ENCODE measurements at places on chromosomes 3 and 15. TPM values are rescaled to one million over a fixed set of nuclear protein-coding genes. Genes with fewer than 3 reads are reported as not detected.

DNA sequence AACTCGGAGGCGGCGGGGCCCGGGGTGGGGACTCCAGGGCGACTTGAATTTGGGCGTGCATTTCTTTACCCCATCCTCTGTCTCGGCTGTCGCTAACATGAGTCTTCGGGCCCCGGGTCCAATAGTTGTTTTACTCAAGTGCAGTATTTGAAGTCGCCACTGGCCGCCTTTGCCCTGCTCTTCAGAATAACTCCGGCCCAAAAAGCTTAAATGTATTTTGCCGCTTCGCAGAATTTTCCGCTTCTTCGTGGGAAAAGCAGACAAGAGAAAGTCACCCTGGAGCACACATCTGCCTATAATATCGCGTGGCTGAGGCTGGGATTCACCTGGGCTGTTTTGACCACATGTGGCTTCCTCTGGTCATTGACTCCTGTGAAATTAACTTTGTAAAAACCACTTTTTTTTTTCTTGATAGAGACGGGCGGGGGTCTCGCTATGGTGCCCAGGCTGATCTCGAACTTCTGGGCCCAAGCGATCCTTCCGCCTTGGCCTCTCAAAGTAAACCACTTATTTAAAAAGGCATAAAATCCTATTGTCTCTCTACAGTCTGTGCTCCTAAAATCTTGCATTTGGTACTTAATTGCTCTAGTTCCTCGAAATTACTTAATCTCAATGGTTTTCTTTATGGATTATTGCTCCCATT is 676 bp downstream of the CNOT10 start:
- no peak for DNase-seq

- DNase-seq: peak; percentile 42
Observed at GRCh38 chr3:169362301-169362700, 301.2 kb downstream of the MECOM start.

- DNase-seq: no peak
Observed at GRCh38 chr15:79025802-79026201, 64.8 kb downstream of the RASGRF1 start.

DNA sequence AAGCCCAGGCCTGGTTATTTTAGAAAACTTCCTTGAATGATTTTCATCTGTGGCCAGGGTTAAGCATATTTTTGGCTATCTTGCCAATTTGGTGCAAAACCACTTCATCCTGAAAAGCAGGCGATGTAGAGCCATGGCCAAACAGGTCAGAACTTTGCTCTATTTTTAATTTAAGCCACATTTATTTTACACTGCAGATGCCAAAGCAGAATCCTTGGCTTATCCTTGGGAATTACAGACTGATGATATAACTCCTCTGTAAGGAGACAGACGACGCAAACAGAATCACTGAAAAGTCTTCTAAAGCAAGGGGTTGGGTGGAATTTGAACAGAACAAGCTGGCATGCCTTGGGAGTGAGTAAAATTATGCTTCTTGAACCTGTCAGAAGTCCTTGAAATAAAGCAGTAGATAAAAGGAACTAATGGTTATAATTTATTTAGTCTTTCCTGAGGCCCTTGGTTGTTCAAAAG is 121.9 kb downstream of the CHST2 start:
- peak; percentile 34 for DNase-seq

DNA sequence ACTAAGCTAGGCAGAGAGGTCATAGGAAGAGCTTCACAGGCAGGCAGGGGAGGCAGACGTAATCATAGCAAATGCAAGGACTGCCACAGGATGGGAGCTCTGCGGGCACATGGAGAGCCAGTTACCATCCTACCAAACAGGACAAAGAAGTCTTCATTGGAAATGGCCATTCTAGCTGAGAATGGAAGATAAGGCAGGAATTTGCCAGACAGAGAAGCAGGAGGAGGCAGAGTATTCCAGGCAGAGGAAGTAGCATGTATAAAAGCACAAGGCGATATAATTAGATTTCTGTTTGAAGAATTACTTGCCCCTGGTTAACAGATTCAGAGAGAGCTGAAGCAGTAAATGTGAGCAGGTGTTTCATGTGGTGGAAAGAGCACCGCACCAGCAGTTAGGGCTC is 3.5 kb upstream of the SEMA5B start:
- no peak for DNase-seq

GRCh38 chr3:170737498-170738162 is 132.4 kb downstream of the RPL22L1 start:
- DNase-seq: no peak

GRCh38 chr3:135756106-135756668 is 209.3 kb upstream of the PPP2R3A start:
- no peak for DNase-seq

DNA sequence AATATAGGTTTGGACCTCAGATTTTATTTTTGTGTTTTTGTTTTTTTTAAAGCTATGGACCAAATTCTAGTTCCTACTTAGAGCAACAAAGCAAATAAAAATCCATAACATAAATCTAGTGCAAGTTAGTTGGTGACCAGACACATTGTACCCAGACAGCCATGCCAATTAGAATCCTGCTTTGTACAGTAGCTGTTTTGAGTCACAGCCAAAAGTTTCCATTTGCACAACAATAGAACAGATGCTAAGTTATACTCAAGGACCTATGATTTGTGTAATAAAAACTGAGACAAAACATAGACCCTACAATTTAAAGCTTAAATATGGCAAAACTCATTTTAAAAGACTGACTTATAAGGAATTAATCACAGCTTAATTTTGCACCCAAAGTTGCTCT is 513.1 kb upstream of the CBLB start:
- DNase-seq: no peak

DNA sequence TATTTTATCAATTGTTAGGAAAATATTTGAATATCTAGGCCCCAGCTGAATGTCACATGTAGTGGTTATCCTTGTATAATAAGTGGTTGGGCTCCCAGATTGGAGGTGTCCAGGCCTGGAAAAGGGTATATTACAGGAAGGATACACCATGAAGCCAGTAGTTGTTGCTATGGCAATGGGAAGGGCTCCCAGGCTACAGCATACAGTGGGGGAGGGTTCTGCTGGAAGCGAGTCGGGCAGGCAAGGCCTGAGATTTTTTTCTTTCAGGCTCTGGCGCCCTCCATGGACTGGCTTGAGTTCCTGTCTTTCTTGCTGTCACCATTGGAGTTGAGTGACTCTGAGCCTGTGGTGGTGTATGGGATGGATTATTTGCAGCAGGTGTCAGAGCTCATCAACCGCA is 8.9 kb downstream of the ECE2 start:
- peak; percentile 76 for DNase-seq

Gene ZNF502
- total RNA-seq: 7.6 TPM

Gene MAGEL2
- 2.8 TPM for total RNA-seq

DNA sequence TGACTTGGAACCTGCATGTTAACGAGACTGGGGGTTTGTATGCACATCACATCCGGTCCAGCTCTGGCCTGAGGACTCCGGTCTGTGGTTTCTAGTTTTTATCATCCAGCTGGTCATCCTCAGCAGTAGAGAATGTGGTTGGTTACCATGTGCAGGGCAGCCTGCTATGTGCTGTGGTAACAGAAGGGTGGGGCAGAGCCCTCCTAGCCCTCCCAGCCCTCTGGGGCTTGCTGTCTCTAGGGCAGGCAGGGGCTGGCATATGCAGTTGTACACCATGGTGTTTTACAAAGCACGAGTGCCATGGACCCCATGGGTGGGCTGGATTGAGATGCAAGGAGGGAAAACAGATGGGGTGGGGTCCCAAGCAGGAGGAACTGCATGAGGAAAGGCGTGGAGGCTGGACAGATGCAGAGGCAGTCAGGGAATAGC is 70.2 kb downstream of the APBA2 start:
- no peak for DNase-seq

Gene SAMMSON
- 0.12 TPM for total RNA-seq

- no peak for DNase-seq
Observed at GRCh38 chr15:37756407-37756806, 178.0 kb upstream of the TMCO5A start.

Gene HOMER2
- 15.3 TPM for total RNA-seq

DNA sequence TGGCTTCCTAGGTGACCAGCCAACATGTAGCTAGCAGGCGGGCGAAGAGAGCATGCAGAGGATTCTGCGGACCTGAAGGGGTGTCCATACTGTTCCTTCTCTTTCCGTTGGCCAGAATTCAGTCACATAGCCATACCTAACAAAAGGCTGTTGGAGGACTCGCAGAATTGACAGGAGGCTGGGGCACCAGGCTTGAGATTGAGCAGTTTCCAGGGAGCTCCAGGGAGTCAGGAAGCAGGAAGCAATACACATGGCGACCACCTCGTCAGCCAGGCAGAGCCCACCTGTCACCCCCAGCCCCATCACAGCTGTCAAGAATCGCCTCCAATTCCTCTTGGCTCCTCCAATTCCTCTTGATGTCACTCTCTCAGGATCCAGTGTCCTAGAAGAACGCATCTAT is 13.2 kb upstream of the DNAJA4 start:
- no peak for DNase-seq

Gene GHSR
- not detected for total RNA-seq

- no peak for DNase-seq
Observed at GRCh38 chr3:194586836-194587235, 46.4 kb downstream of the TMEM44 start.

GRCh38 chr3:57820479-57820878 is 64.4 kb downstream of the SLMAP start:
- no peak for DNase-seq

GRCh38 chr3:59514865-59515482 is 465.1 kb upstream of the CFAP20DC start:
- DNase-seq: no peak

DNA sequence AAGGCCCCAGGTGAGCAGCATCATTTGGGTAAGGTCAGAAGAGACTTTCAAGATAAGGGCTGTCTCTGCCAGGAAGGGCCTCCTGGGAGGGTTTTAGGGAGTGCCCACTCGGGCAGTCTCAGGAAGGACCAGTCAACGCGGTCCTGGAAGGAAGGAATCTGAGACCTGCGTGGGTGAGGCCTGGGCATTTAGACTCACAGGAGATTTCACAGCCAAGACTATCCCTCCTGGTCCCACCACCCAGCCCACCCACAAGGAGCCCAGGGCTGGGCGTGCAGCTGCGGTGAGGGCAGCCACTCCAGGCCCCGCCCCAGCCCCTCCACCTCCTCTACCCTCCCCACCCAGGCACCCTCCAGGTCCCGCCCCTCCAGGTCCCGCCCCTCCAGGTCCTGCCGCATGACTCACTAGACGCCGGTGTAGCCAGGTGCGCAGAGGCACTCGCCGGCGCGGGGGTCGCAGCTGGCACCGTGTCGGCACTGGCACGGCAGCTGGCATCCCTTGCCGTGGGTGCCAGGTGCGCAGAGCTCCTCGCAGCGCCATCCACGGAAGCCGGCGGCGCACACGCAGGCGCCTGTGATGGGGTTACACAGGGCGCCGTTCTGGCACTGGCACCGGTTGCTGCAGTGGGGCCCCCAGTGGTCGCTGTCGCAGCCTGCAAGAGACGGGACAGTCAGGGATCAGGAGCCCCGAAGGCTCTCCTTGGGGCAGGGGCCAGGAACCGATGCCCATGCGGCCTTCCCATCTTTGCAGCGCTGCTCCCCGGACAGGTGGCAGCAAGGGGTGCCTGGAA is 112.7 kb downstream of the RAB11A start:
- peak; percentile 45 for DNase-seq

DNA sequence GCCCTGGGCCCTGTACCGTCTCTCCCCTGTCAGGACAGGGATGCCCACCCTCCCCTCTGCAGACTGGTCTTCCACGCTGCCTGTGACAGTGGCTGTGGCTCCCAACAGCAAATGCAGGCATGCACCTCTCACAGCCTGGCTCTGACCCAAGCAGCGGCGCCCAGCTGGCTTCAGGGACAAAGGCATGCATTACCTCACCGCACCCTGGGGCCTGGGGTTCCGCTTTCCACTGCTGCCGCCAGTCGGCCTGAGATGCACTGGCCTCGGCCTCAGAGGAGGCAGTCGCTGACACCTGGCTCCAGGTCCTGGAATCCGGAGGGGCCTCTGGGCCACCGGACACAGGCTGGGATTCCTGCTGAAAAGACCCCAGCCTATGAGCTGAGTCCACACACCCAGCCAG is 70.3 kb downstream of the SCN5A start:
- DNase-seq: no peak

- DNase-seq: no peak
Observed at GRCh38 chr15:75170711-75171341, 30.9 kb upstream of the C15orf39 start.

- no peak for DNase-seq
Observed at GRCh38 chr15:76730262-76730661, 174.9 kb downstream of the SCAPER start.

Gene PARP15
- 6.1 TPM for total RNA-seq

GRCh38 chr15:89367485-89368451 is 33.1 kb upstream of the POLG start:
- DNase-seq: peak; percentile 31

Gene AMT
- 9.5 TPM for total RNA-seq

GRCh38 chr3:100027321-100027720 is 87.0 kb downstream of the FILIP1L start:
- no peak for DNase-seq

GRCh38 chr3:59753808-59754450 is 704.1 kb upstream of the CFAP20DC start:
- no peak for DNase-seq

Gene PRSS50
- 0.46 TPM for total RNA-seq

DNA sequence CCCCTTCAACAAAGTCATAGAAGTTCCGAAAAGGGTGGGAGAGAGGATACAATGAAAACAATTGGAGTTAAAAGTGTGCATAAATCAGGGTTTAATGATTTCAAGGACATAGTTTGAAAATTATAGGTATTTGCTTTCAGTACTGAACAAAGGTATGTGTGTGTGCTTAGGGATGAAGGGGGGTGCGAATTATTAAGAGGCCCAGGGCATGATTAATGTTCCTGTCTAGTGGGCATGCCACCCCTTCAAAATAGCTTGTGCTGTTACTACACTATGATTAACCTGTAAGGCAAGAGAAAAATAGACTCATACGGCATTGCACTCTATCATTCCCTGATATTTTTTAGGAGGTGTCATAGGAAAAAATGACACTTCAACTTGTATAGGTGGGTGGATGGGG is 731.6 kb downstream of the NAALADL2 start:
- DNase-seq: no peak

Gene TMC3
- total RNA-seq: not detected

Gene C2CD4A
- total RNA-seq: 0.34 TPM

Gene KBTBD13
- total RNA-seq: 0.21 TPM

Gene PPP1R14D
- not detected for total RNA-seq

Gene TMIE
- total RNA-seq: 0.63 TPM

Gene IGSF11
- 0.94 TPM for total RNA-seq

- peak; percentile 51 for DNase-seq
Observed at GRCh38 chr15:34941831-34942230, 27.7 kb downstream of the AQR start.
